ENCODE measurements at places on chromosomes 3 and 15.

GRCh38 chr3:190130696-190131095 lies 10.0 kb upstream of the P3H2 start:
- DNase-seq = no peak

GRCh38 chr3:69753179-69753775 lies 14.0 kb downstream of the MITF start:
- no peak for DNase-seq

DNA sequence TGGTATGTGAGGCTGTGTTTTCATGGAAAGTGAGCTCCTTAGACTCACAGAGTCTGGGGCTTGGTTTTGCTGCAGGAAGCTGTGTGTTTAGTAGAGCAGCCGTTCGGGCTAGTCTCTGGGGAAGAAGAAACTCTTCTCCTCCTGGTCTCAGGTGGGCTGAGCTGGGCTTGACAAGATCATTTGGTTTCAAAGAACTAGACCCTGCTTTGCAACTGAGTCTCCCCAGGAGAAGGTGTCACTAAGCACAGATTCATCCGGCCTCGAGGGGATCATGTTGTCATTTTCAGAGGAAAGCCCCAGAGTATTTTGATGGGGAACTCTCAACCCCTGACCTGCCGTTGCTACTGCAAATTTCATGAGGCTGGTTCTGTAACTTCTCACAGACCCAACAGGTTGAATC lies 188.5 kb downstream of the FAM43A start:
- DNase-seq = no peak

DNA sequence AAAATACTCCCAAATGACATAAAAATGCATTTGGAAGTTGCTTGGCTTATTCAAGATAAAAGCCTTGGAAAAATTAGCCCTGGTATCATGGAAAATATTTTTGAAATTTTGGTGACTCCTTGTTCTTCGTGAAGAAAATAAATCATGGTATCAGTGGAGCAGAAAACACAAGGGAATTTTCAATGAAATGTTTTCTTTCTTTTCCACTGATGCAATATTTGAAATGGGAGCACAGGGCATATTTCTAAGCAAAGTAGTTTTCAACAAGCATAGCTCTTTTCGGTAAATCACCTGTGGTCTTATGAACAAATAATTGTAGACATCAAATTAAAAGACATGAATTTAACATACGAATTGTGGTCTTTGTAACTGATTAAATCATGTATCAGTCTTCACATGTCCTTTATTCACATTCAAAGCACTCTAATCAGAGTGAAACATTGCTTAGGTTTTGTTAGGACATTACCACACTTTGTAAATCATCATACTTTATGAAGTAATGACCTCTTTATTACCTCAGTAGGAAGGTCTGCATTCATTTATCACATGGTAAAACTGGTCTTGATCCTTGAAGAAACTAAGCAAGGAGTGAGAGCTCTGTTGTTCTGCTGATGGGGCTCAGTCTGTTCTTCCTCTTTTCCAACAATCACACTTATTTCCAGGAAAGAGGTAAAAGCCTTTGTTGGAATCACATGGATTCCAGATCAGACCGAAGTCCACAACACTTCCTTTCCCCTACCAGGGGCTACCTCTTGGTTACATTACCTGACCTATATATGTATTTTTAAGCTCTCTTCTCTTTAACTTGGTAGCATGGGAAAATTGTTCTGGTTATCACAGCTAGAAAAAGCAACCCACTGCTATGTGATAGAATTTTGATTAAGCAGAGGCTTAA lies 413.5 kb upstream of the THBS1 start:
- no peak for DNase-seq

GRCh38 chr3:197493049-197493448 lies 62.7 kb downstream of the BDH1 start:
- DNase-seq = no peak

DNA sequence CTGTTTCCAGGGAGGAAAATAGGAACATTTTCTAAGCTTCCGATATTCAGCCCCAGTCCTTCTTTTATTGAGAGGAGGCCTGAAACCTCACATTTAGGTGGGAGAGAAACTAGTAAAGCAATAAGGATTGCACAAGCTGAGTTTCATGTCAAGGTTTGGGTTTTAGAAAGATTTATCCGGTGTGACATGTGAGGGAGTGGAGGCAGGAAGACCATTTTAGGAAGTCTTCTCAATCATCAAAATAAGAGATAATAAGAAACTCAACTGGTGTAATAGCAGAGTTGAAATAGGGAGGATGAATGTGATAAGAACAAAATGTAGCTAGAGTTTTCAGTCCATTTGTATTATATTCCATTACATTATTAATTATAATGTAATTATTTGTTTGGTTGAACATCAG lies 27.7 kb upstream of the CLDN16 start:
- no peak for DNase-seq

DNA sequence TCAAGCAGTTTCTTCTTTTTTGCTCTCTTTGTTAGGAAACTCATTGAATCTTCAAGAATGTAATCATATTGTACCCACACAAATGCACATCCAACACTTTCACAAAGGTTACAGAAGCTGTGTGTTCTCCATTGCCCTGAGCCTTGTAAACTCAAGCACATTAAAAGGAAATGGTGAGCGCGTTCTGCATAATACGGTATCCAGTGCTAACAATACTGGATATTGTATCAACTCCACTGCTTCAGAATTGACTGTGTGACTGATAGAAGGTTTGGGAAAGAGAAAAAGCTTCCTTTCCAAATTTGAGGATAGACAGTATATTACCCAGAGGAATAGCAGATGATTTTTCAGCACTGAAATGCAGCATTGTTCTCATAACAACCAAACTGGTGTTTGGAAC lies 268.9 kb upstream of the RBMS3 start:
- no peak for DNase-seq

- DNase-seq = no peak
Measured at GRCh38 chr15:42134617-42135245, 21.7 kb downstream of the PLA2G4F start.

- DNase-seq = peak; percentile 24
Measured at GRCh38 chr3:146044046-146044445, 116.9 kb downstream of the PLOD2 start.

- DNase-seq = no peak
Measured at GRCh38 chr3:114435386-114436115, 141.7 kb downstream of the TIGIT start.

Measured in trophoblast cell (in vitro differentiated cells and primary cell).